ENCODE measurements at places on chromosomes 4 and X.

DNA sequence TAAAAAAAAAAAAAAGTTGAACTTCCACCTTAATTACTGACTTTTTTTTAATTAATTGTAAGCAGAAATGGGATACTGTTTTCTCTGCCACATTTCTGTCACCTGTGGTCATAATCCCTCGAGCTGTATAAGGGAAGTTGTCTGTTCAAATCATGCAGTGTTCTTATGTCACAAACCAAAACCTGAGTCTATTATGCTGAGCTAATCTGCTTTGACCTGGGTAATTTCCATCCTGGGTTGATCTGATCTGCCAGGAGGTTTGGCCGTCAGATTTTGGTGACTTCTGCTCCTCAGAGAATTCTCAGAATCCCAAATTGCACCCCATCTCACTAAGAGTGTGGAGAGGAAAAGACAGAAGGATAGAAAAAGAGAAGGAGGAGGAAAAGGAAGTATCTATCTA is 683.1 kb downstream of the KCTD8 start:
- no peak for DNase-seq

- DNase-seq: no peak
Observed at GRCh38 chrX:3990569-3990968, 277.1 kb upstream of the PRKX start.

GRCh38 chr4:182246401-182247205 is 3.4 kb downstream of the TENM3 start:
- no peak for DNase-seq

- peak; percentile 28 for DNase-seq
Observed at GRCh38 chr4:2079006-2079405, 19.9 kb downstream of the NAT8L start.

DNA sequence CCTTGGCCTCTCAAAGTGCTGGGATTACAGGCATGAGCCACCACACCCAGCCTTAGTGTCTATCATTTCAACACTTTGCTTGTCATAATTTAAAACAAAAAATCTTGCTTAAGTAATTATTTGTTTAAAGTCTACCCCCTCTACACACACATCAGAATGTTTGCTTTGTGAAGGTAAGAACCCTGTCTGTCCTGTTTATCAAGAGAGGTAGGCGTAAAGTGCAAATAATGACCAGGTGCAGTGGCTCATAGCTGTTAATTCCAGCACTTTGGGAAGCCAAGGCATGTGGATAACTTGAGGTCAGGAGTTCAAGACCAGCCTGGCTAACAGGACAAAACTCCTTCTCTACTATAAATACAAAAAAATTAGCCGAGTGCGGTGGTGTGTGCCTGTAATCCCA is 326.7 kb upstream of the CLNK start:
- DNase-seq: no peak

DNA sequence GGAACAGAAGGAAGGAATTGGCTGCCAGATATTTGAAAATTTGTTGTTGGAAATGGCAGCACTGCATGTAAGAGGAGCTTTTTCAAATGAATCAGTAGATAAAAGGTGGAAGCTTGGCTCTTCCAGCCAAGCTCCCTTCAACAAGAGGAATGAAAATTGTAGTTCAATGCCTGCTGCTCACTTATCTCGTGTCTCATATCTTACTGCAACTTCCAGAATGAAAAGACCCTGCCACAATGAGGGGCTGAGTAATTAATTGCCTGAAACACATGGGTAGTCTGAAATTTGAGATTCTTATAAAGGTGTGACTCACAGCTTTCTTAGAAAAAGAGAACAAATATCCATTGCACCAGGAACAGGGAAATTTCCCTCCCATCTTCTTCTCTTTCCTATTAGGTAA is 53.0 kb downstream of the HAND2 start:
- no peak for DNase-seq

DNA sequence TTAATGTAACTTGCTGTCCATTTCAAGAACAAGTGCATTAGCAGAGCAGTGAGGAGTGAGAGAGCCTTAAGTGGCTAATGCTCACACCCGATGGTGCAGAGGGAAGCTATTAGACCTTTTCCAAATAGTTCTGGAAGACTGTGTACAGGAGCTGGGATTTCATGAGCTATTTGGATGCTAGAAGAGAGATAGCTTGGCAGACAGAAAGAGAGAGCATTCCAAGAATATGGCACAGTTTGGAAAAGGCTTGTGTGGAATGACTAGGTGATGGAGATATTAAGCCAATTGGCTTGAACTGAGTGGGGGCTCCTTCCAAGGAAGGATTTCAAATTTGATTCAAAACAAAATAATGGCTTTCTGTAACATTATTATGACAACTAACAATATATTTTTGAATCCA is 1097.2 kb upstream of the TENM3 start:
- DNase-seq: no peak

DNA sequence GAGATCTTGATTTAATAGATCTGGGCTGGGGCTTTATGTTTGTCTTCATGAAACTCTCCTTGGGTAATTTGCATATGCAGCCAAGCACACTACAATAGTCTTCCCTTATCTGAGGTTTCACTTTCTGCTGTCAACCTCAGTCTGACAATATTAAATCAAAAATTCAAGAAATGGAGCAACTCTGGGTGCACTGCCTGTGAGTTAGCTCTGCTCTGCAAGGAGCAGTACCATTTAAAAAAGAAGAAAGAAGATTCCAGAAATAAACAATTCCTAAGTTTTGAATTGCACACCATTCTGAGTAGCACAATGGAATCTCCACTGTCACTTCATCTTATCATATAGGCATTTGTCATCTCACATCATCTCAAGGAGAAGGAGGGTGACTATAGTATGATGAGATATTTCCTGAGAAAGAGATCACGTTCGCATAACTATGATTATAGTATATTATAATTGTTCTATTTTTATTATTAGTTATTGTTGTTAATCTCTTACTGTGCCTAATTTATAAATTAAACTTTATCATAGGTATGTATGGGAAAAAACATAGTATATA is 9.4 kb downstream of the FNIP2 start:
- DNase-seq: no peak

DNA sequence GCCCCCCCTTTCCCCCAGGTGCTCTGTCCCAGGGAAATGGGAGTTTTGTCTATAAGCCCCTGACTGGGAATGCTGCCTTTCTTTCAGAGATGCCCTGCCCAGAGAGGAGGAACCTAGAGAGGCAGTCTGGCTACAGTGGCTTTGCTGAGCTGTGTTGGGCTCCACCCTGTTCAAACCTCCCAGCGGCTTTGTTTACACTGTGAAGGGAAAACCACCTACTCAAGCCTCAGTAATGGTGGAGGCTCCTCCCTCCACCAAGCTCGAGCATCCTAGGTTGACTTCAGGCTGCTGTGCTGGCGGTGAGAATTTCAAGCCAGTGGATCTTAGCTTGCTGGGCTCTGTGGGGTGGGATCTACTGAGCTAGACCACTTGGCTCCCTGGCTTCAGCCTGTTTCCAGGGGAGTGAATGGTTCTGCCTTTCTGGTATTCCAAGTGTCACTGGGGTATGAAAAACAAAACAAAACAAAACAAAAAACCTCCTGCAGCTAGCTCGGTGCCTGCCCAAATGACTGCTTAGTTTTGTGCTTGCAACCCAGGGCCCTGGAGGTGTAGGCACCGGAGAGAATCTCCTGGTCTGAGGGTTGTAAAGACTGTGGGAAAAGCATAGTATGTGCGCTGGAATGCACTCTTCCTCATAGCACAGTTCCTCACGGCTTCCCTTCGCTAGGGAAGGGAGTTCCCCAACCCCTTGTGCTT is 41.7 kb downstream of the ITM2A start:
- no peak for DNase-seq

DNA sequence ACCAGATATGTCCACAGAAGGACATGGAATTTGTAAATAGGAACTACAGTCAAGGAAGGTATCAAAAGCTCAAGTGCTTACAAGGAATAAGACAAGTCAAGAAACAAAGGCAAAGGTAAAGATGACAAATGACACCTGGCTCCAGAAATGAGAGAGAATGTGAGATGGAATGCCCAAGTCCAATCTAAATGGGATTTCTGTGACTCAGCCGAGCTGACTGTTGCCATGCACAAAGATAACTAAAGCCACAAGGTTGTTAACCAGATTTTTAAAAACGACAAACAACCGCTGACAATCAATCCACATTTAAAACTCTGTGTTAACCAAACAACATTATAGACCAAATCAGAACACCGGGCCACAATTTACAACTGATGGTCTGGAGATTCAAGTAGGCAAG is 1.1 kb downstream of the NFXL1 start:
- DNase-seq: no peak
